ENCODE measurements at places on chromosomes 2 and 18. TPM values are rescaled to one million over a fixed set of nuclear protein-coding genes. Genes with fewer than 3 reads are reported as not detected.

GRCh38 chr2:12733846-12734245 is 17.1 kb downstream of the TRIB2 start:
- H3K4me3 ChIP-seq, result no peak overlapping the region
- peak; percentile 74 for DNase-seq
- peak overlapping the region; percentile 73 for H3K27ac ChIP-seq
- peaks cover 62% of the 10 kb centered on the region for H3K4me1 ChIP-seq
- H3K36me3 ChIP-seq, result peaks cover 66% of the 10 kb centered on the region

GRCh38 chr2:223008956-223009355 is 43.0 kb upstream of the KCNE4 start:
- no peaks in the 10 kb centered on the region for H3K4me1 ChIP-seq
- no peak overlapping the region for H3K4me3 ChIP-seq
- H3K36me3 ChIP-seq, result no peaks in the 10 kb centered on the region
- no peak for DNase-seq
- H3K27ac ChIP-seq, result no peak overlapping the region

- H3K27me3 ChIP-seq, result peaks cover 29% of the 10 kb centered on the region
- H3K36me3 ChIP-seq, result no peaks in the 10 kb centered on the region
These were observed 1.3 kb downstream of the LIPG start for GRCh38 chr18:49563130-49563540.

GRCh38 chr2:35447821-35448220 is 907.8 kb upstream of the CRIM1 start:
- no peaks in the 10 kb centered on the region for H3K4me1 ChIP-seq
- no peak for DNase-seq
- no peaks in the 10 kb centered on the region for H3K27me3 ChIP-seq
- no peak overlapping the region for H3K4me3 ChIP-seq
- H3K36me3 ChIP-seq, result no peaks in the 10 kb centered on the region

- H3K27ac ChIP-seq, result no peak overlapping the region
- no peaks in the 10 kb centered on the region for H3K36me3 ChIP-seq
- DNase-seq, result peak; percentile 51
- H3K27me3 ChIP-seq, result no peaks in the 10 kb centered on the region
These were observed 14.9 kb upstream of the MC5R start for GRCh38 chr18:13809043-13809430.

DNA sequence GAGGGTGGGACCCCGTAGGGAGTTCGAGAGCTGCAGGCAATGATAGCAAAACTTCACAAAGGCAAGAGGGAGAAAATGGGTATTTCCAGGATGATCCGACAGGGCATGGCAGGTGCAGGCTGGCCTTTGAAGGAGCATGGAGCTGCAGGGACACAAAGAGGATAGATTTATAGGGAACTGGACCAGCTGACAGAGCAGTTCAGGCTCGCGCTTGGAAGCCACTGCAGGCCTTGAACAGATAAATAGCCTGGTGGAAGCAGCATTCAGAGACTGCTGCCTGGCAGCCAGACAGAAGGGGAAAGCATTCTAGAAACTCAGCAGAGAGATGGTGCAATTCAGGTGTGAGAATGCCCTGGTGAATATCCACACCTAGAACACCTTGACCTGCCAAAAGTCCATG is 29.3 kb upstream of the CREG2 start:
- H3K4me3 ChIP-seq, result no peak overlapping the region
- no peak for DNase-seq
- no peaks in the 10 kb centered on the region for H3K4me1 ChIP-seq
- no peaks in the 10 kb centered on the region for H3K27me3 ChIP-seq
- no peak overlapping the region for H3K27ac ChIP-seq
- H3K36me3 ChIP-seq, result no peaks in the 10 kb centered on the region

DNA sequence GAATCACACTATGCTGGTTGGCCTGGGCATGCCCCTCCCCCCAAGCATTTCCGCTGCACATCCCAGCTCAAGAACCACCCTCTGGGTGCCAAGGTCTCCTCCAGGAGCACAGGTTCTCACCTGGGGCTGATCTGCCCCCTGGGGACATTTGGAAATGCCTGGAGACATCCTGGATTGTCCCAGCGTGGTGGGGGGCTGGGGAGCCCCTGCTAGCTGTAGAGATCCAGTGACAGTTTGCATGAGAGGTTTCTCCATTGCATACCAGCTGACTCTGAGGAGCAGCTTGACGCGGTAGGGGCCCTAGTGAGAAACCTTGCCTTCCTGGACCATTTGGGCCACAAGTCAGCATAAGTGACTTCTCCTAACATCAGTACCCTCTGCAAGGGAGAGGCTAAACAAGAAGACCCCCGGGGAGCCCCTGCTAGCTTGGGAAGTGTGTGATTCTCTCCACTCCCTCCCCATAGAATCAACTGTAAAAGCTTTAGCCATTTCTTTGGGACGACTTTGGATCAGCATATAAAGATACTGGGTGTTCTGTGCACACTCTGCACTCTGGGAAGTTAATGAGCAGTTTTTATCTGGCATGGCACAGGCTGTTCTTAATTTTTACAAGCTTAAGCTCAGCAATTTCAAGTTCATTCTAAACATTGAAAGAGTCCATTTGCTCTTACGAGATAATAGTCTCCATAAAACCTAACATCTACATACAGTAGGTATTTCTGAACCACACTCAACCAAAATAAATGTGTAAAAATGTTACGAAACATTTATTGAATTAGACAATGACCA is 94.1 kb downstream of the GBX2 start:
- H3K27ac ChIP-seq, result no peak overlapping the region
- no peak for DNase-seq
- no peaks in the 10 kb centered on the region for H3K27me3 ChIP-seq

VIL1 gene
- not detected for total RNA-seq

Measured in right atrium auricular region (tissue), 2 donors.